Cortex of kidney (tissue), 1 donor: ENCODE measurements at places on chromosomes 3 and 15.

- no peak for DNase-seq
Observed at GRCh38 chr3:98013411-98014267, 21.5 kb downstream of the GABRR3 start.

- DNase-seq = no peak
Observed at GRCh38 chr3:16294844-16295243, 29.8 kb downstream of the OXNAD1 start.

DNA sequence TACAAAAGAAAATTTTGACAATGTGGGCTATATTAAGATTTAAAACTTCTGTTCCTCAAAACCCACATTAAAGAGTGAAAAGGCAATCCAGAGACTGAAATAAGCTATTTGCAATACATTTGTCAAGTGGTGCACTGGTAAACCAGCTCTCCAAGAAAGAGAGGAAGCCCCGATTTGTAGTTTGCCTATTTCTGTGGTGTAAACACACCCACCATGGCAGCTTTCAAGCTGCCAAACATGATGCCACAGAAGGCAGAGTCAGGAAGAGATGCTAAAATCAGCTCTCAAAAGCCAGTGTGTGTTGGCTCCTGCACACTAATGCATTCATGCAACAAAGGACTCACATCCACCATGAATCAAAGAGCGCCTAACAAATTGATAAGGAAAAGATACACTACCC is 17.5 kb downstream of the RFTN1 start:
- DNase-seq = no peak

DNA sequence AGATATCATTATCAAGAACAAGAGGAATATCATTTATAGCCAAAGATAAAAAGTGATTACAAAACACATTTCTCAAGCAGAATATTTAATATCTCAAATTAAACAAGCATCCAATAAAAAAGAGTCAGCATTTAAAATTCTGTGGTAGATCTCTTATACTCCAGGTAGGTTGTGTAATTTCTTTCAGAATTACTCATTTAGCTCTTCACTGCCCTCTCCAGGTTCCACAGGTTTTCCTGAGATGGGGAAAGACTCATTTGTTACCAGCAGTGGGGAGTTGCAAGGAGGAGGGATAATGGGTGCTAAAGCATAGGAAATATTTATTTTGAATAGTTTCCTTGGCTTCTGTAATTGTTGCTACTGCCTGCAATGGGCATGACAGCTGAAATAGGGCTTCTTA is 83.1 kb upstream of the RASGRP1 start:
- DNase-seq = no peak

- DNase-seq = no peak
Observed at GRCh38 chr3:150324788-150325187, 83.3 kb upstream of the TSC22D2 start.

DNA sequence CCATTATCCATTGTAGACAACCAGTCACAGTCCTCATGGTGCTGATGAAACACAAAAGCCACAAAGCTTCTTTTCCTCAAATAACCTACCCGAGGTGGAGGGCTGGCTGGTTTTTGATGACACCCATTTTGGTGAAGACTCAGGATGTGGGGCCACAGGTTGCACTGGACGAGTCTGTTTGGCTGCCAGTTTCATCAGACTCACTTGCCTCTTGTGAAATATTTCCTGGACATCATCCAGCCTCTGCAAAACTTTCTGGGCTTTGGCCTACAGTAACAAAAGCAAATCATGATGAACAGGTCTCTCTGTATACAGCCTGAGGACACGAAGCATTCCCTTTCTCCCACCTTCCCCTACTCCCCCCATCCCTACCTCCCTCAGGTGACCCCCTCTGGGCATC is 42.2 kb downstream of the B3GNT5 start:
- DNase-seq = no peak

- DNase-seq = no peak
Observed at GRCh38 chr15:23663232-23663631, 15.6 kb upstream of the MAGEL2 start.

- no peak for DNase-seq
Observed at GRCh38 chr3:182979674-182980191, 605 bp downstream of the DCUN1D1 start.

- DNase-seq = no peak
Observed at GRCh38 chr3:8822141-8822540, 52.7 kb upstream of the OXTR start.

GRCh38 chr3:5464649-5465048 is 277.1 kb downstream of the EDEM1 start:
- no peak for DNase-seq

DNA sequence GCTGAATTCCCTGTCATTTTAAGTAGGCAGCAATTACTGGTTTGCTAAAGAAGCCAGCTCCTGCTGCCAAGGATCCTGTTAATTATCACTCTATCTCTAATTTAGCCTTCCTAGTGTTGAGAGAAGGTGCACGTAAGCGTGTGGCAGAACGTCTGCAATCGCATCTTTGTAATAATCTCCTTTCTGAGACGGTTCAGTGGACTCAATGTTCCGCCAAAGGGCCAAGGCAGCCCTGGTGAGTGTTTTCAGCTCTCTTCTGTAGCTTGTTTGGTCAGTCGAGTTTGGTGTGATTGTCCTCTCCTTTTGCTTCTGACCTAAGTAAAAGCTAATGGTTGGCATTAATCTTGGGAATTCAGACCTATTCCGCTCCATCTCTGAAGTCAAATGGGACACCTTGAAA is 24.2 kb downstream of the MITF start:
- DNase-seq = no peak

DNA sequence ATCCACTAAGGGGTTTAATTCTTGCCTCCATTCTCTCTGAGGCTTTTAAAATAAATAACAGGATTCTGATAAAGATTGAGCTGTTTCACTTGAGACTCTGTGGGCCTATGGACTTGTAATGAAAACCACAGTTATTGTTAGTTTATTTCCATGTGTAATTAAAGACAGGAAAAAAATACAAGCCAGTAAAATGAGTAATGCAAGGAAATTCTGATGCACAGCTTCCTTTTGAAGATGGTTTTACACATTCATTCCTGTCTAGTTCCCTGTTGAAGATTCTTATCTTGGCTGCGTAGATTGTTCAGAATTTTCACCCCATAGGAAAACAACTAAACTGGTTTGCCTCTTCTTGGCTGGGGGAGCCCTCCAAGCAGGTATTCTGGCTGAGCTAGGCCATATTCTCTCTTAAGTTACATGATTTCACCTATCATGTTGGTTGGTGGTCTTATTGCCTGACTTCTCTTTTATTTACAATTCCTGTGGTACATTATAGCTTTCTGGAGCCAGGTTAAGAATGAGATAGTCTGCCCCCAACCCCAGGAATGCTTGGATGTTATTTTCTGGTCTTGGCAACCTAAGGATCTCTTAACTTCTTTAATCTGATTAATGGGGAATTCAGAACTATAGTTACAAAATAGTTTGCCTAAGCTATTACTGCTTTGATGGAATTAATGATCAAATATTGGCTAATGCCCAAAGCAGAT is 67.6 kb downstream of the MITF start:
- no peak for DNase-seq

- DNase-seq = no peak
Observed at GRCh38 chr15:77846360-77846759, 213.6 kb upstream of the LINGO1 start.

- no peak for DNase-seq
Observed at GRCh38 chr15:44882499-44882968, 74.0 kb upstream of the TERB2 start.

GRCh38 chr3:37545479-37545878 is 316.2 kb upstream of the CTDSPL start:
- DNase-seq = no peak

- no peak for DNase-seq
Observed at GRCh38 chr3:122085673-122086072, 30.5 kb downstream of the CD86 start.

DNA sequence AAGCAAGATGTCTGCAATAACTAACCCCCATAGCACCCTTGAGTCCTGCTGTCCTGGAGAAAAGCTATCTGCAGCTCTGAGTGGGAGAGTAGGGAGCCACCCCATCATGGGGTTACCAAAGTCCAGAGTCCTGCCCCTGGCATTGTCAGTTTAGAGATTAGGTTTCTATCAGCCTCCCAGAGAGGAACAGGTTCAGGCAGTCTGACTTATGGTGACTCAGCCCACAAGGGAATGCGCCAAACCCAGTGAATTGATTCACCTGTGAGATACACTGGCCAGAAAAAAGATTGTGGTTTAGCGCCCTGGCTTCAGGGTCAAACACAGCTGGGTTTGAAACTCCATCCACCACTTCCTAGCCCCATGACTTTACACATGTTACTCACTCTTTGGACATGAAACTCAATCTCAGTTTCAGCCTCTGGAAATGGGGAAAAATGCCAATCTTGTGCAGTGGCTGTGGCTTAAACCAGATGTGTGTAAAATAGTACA is 263.6 kb upstream of the HES1 start:
- no peak for DNase-seq

GRCh38 chr15:59616379-59616778 is 4.8 kb downstream of the GCNT3 start:
- DNase-seq = no peak

DNA sequence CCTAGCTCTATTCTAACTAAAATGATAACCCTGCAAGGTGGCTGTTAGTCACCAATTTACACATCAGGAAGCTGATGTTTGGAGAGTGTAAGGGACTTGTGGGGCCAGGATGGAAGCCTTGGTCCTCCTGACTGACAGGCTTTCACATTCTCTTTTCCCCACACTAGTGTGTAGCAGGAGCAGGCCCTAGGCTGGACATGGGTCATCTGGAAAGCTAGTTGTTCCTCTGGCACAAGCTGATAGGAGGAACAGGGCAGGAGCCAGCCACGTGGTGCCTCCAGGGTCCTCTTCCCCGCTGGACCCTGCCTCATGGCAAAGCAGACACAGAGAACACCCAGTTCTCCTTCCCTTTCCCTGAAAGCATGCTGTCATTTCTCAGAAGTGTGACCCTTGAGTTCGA is 18.1 kb upstream of the RBSN start:
- no peak for DNase-seq

DNA sequence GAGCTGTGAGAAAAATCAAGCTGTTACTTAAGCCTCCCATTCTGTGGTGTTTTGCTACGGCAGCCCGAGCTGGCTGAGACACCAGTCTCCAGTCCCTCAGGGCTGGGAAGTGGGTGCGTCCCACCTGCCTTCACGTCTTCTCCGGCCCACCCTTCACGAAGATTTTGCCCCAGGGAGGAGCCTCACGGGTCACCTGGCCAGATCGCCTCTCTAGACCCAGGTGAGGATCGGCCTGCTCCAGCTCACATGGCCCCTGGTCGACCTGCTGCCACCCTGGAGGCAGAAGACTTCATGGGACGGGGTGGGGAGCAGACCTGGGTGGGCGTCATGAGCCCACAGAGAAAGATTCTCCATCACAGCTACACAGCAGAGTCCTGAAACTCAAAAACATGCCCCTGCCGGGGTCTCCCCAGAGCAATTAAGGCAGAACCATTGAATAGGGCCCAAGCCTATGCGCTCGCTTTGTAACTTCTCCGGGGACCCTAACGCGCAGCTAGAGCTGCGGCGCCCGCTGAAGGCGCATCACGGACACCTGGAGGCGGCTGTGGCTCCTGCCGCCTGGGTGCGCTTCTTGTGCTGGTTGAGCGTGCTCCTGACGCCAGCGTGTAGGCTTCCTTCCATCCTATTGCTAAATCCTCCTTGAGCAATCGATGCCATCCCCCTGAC is 92.6 kb upstream of the ALDH1A3 start:
- DNase-seq = no peak

GRCh38 chr3:23277688-23278087 is 74.6 kb downstream of the UBE2E2 start:
- DNase-seq = no peak

DNA sequence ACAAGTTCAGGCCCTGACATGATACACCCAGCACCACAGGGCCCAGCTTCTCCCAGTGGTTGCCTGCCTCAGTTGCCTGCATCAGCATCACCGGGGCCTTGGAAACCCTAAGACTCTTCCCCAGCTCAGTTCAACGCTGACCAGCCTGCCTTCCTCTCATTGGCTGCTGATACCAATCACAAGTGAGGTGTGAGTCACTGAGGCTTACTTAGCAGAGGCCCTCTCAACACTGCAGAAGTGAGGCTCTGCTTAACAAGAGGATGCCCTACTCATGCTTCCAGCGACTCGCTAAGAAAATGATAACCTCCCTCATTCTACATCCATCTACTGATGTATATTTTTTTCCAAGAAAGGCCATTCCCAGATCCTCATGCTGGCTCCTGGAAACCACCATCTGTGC is 151.9 kb downstream of the ADAMTS17 start:
- DNase-seq = no peak

- no peak for DNase-seq
Observed at GRCh38 chr3:20668411-20668810, 482.4 kb upstream of the SGO1 start.
